ENCODE measurements at places on chromosomes 2 and 18. TPM values are rescaled to one million over a fixed set of nuclear protein-coding genes. Genes with fewer than 3 reads are reported as not detected.

DNA sequence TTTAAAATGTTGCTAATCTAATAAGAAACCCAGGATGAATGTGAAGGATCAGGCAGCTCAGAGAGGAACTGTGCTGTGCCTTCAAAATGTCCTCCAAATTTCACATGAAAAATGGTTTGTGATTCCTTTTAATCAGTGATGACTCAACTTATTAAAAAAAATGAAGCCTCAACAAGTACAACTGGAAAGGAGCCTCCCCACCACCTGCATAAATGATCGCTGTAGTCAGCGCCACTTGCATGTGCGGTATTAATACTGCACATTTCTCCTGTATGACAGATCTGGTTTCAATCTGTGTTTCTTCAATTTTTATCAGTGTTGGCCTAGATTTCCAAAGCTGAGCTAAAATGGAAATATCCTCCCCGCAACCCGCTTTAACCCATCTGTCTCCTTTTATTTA, 115.0 kb upstream of the TMEM200C start:
- DNase-seq, result no peak

DNA sequence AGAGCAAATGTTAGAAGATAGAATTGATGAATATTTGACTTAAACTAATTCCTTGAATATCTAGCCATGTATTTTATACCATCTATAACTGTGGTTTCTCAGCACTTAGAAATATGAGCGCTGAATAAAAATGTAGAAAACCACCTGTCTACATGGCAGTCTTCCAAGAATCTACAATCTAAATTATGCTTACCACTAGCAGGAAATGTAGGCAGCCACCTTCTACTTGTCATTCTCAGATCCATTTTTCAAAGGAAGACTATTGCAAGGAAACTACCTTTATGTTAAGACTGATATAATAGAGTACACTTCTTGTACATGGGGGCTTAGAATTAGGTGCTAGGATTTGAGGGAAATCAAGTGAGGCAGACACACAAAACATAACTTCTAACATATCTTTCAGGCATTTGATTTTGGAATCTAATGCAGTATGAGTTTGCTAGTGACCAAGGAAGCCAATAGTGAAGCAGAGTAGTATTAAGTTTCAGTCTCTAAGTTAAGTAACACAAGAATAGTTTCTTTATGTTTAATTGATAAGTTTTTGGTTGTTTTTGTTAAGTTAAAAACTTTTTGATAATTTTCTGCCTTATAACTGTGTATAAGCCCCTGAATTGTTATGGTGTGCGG, 175.9 kb upstream of the ITGA4 start:
- DNase-seq, result no peak

EPB41L3 gene
- 15.3 TPM for total RNA-seq

MREG gene
- total RNA-seq, result 6.6 TPM

All from T-helper 17 cell (primary cell).